ENCODE measurements at places on chromosomes 11 and 22.

DNA sequence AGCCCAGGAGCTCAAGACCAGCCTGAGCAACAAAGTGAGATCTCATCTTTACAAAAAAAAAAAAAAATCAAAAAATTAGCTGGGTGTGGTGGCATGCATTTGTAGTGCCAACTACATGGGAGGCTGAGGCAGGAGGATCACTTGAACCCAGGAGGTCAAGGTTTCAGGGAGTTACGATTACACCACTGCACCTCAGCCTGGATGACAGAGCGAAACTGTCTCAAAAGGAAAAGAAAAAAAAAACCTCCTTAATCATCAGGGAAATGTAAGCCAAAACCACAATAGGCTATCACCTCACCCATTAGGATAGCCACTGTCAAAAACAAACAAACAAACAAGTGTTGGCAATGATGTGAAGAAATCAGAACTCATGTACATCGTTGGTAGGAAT lies 13.4 kb downstream of the DGCR2 start:
- no peak for DNase-seq

- no peak for DNase-seq
Measured at GRCh38 chr11:129146191-129146590, 45.9 kb downstream of the ARHGAP32 start.

GRCh38 chr22:26860301-26860700 lies 202.9 kb downstream of the MIAT start:
- DNase-seq, result no peak

GRCh38 chr11:12288212-12288930 lies 89.0 kb upstream of the PARVA start:
- no peak for DNase-seq

GRCh38 chr22:33561149-33561807 lies 359.0 kb downstream of the LARGE1 start:
- DNase-seq, result no peak

DNA sequence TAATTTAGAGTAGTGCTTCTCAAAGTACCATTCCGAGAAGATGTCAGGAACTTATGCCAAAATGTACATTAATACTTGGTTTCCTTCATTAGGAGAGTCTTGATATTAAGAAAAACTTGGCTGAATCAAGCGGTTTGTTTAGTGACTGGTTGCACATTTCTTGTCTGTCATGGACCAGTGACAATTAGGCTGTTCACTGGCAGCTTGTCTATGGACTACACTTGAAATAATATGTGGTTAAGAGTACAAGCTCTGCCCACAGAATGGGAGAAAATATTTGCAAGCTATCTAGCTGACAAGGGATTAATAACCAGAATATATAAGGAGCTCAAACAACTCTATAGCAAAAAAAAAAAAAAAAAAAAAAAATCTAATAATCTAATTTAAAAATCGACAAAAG lies 24.6 kb downstream of the COA4 start:
- DNase-seq, result no peak

DNA sequence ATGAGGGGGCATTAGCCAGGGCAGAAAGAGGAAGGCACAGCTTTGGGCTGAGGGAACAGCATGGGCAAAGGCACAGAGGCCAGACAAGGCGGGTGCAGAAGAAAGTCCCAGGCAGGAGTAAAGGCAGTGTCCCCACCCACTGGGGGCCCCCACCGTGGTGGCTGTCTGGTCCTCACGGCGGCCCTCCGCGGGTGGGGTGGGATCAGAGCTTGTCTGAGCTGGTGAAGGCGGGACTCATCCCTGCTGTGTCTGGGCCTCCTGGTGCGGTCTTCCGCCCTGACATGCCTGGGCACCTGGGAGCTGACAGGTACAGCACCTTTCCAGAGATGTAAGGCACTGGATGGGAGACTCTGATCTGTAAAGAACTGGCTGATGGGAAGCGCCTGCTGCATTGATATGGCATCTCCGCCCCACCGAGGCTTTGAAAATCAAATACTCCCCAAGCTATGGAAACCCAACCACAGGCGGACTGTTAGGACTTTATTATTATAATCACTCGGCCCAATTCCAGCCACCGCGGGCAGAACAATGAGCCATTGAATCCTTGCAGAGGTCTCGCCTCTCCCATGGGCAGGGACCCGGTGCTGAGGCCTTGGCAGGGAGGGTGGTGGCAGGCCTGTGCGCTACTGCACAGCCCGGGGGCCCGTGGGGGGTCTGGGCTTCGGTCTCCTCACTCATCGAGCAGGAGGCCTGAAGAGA lies 14.2 kb upstream of the GNB1L start:
- DNase-seq, result no peak

DNA sequence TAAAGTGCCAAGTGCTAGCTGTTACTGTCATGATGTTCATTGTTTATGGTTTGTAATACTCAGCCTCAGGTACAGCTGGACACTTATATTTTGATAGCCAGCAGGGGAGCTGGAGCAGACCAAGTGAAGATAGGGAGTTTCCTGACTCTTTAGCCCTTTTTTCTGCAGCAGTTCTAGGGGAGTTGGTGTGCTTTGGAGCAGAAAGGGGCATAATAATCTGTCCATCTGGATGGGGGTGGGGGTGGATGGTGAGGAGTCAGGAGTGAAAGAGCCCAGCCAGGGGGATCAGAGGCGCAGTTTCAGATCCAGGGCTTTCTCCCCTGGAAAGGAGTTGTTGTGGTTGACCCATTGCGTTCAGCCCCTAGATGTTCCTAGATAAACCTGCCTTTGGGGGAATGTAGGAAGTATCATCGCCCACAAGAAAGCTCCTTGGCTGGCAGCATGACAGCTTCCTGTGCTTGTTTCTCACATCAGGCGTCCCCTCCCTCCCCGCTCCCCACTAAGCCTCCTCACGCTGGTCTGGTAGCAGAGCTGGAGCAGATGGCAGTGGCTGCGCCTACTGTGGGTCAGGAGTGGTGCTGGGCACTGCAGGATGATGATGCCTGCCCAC lies 41.9 kb downstream of the MED15 start:
- DNase-seq, result no peak

GRCh38 chr22:43777286-43777685 lies 34.8 kb downstream of the EFCAB6 start:
- peak; percentile 36 for DNase-seq

DNA sequence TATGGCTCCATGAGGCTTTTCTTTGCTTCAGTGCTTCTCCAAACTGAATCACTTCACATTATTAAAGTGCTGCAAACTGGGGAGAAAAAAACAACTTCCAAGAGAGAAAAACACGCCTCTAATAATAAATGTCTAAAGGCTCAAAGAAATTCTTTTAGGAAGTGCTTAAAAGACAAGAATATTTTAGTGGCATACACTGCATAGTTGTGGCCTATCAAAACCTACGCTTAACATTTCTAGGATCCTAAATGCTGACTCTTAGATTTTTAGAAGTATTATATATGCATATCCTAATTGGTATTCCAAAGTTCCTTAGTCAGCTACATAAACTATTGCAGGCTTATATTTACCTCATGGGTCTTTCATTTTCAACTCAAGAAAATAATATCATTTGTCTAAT lies 879.0 kb upstream of the CCDC90B start:
- no peak for DNase-seq

GRCh38 chr11:16979703-16980622 lies 34.3 kb downstream of the PLEKHA7 start:
- DNase-seq, result no peak

- no peak for DNase-seq
Measured at GRCh38 chr11:11677672-11678356, 56.0 kb upstream of the GALNT18 start.

- no peak for DNase-seq
Measured at GRCh38 chr22:43823911-43824665, 12.0 kb upstream of the EFCAB6 start.

DNA sequence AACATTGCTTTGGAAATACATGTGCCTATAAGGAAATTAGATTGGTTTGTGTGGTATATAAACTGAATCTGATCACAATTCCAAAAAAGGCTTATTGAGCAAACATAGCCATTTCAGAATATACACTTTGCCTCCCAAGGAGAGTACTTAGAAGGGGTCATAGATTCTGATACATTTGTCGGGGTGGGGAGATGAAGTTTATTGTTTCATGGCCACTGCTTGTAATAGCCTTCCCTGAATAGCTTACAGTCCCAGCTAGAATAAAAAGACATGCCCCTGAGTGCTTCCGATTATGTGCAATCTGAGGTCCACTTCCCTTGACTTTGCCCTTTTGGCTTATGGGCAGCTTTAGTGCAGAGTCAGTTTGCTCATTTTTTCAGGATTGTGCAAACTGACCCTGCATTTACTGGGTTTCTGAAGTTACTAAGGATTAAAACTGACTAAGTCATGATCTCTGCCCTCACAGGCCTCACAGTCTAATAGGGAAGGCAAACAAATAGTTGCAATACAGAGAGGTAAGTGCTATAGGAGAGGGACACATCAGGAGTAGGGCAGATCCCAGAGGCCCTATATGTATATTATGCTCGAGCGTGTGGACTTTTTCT lies 184.2 kb downstream of the BLID start:
- DNase-seq, result no peak

GRCh38 chr11:3058753-3059664 lies 1.8 kb upstream of the CARS1 start:
- DNase-seq, result no peak

- DNase-seq, result peak; percentile 4
Measured at GRCh38 chr11:77705195-77705875, 67.7 kb upstream of the CLNS1A start.

- no peak for DNase-seq
Measured at GRCh38 chr22:46418827-46419226, 83.3 kb downstream of the TRMU start.

- DNase-seq, result no peak
Measured at GRCh38 chr11:68009391-68010089, 587 bp upstream of the ALDH3B1 start.

GRCh38 chr11:113618360-113618759 lies 87.7 kb downstream of the TMPRSS5 start:
- no peak for DNase-seq

GRCh38 chr11:41414771-41415440 lies 44.5 kb downstream of the LRRC4C start:
- no peak for DNase-seq

DNA sequence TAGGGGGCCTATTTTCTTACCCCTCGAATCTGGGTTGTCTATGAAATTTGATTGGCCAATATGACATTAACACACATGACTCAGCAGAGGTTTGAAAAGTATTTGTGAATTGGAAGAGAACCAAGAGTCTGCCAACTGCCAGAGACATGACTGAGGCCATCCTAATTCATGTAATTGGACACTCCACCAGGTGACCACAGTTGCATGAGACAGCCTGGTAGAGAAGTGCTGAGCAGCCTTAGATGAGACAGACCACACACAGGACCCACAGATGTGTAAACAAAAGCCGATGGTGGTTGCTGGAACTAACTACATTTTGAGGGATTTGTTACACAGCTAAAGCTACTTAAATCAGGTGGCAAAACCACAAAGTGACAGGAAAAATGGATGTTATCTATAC lies 855 bp upstream of the MS4A5 start:
- DNase-seq, result no peak

GRCh38 chr11:35334385-35335090 lies 84.8 kb downstream of the SLC1A2 start:
- no peak for DNase-seq

- DNase-seq, result no peak
Measured at GRCh38 chr22:31983911-31984656, 39.7 kb downstream of the YWHAH start.

DNA sequence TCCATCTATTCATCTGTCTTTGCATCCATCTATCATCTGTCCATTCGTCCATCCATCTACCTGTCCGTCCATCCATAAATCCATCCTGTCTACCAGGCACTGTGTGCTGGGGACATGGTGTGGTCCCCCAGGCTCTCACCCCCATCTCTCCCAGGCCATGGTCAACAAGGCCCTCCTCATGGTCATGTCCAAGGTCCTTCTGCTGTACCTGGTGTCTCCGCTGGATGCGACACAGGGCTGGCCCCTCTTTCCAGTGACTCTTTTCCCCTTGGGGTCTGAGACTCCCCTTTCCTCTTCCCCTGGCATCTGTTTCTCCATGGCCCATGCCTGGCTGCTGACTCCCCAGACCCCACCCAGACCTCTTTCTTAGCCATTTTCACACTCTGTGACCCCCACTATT lies 4.5 kb downstream of the IGLL1 start:
- no peak for DNase-seq

- no peak for DNase-seq
Measured at GRCh38 chr11:17244046-17244445, 32.5 kb upstream of the NUCB2 start.

- no peak for DNase-seq
Measured at GRCh38 chr11:65078151-65078550, 5.7 kb downstream of the CDCA5 start.

DNA sequence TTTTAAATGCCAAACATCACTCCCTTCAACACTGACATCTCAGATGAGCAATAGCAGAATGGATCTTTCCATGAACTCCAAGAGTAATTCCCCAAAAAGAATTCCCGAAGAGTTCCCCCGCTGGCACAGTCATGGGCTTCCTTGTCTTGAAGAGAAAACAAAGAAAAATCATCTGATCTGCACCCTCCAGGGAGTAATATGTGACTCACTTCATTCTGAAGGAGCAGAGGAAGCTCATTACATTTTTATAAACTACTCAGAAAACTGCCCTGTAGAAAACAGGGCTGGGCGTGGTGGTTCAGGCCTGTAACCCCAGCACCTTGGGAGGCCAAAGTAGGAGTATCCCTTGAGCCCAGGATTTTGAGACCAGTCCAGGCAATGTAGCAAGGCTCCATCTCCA lies 35.7 kb downstream of the CELSR1 start:
- DNase-seq, result no peak

DNA sequence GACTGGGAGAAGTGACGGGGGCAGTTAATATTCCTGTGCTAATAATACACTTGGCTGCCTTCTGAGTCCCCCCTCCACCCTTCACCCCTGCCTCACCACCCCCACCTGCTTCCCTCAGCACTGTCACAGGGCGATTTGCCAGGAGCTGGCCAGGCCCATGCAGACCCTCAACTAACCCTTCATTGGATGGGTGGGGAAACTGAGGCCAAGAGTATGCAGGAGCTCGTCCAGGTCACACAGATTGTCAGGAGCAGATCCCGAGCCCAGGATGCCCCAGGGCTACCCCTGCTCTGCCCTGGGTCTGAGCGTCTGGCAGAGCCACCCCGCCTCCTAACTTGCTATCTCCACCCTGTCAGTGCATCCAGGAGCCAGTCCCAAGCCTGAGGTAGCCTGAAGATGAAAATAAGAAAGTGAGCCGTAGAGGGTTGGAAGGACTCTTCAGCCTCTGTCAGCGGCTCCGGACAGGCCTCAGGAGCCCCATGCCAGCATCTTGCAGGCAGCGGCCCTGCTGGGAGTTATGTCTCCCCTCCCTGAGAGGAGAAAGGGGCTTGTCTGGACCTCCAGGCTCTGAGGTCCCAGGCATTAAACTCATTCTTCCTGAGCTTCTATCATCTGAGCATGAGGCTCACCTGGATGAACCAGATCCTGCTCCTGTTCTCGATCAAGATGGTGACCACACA lies 6.2 kb downstream of the TPBGL start:
- no peak for DNase-seq

- no peak for DNase-seq
Measured at GRCh38 chr11:119307974-119308373, 9.0 kb downstream of the MCAM start.

GRCh38 chr11:128338811-128339210 lies 248.5 kb downstream of the ETS1 start:
- DNase-seq, result no peak

- no peak for DNase-seq
Measured at GRCh38 chr22:23193882-23194281, 13.6 kb downstream of the BCR start.

Data from keratinocyte (primary cell).